ENCODE measurements at places on chromosomes 7 and 10.

GRCh38 chr7:2012981-2013380, 219.8 kb downstream of the MAD1L1 start:
- no peak for DNase-seq

DNA sequence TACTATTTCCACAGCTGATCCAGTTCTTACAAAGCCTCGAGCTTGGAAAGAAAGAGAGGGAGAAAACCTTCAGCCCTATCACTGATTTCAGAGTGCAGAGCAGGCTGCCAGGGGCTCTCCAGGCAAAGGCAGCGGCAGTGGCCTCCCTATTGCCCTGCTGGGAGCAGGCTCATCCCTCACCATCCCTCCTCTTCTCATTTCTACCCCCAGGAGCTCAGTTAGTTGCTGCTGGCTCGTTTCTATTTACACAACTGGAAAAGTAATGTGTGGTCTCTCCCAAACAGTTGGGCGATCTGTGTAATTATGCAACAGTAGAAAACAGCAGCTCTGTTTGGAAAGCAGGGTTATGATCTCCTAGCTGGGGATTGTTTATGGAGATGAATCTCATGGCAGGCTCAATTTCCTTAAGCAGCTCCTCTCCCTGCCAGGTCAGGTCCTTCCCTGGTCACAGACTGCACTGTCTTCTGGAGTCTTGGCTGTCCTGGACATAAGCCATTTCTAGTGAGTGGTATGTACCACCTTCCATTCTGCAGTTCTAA, 28.7 kb upstream of the TNS3 start:
- no peak for DNase-seq

DNA sequence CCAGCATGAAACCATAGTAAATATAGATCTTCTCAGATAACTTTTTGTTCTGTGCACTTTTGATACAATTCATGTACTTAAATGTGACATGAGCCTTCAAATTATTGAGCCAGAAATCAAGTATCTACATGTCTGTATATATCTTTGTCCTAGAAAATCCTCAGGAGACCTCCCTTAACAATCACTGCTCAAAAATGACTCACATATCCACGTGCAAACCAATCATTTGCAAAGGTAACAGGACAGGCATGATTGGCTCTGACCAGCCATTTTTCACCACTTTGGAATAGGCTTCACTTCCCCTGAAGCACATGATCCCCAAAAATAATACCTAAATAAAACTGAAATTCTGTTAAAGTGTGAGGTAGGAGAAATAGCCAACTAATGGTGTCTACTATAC, 902.5 kb downstream of the PCDH15 start:
- no peak for DNase-seq

DNA sequence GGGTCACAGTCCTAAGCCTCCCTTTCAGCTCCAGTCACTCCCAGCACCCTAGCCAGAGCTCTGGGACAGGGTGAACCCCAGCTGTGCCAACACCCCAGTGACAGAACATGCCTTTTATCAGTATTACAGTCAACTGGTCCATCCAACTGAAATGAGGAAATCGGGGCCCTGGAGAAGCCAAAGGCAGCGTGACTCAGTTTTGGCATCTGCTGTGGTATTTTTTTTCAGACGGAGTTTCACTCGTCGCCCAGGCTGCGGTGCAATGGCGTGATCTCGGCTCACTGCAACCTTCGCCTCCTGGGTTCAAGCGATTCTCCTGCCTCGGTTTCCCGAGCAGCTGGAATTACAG, 3.4 kb upstream of the CLDN15 start:
- no peak for DNase-seq

DNA sequence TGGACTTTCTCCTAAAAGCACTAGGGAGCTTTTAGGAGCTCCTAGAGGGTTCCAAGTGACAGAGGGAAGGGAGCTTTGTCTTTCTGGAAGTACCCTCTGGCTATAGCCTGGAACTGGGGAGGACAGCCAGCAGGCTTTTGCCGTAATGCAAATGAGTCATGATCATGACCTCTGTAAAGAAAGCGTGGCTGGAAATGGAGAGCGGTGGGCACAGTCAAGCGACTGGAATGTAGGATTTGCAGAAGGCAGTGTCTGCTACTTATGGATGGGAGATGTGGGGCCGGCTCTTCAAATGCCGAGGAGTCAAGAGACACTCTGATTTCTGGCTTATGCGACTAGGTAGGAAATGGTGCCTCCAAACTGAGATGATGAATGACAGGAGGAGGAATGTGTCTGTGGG, 34.6 kb upstream of the PLPP4 start:
- DNase-seq: no peak

GRCh38 chr7:35839860-35840854, 39.3 kb downstream of the SEPTIN7 start:
- DNase-seq: no peak
